ENCODE measurements at places on chromosomes 12 and 14.

GRCh38 chr12:130334937-130335336 lies 2.8 kb upstream of the PIWIL1 start:
- DNase-seq: no peak

- DNase-seq: no peak
Measured at GRCh38 chr14:89162586-89162985, 254.4 kb downstream of the FOXN3 start.

DNA sequence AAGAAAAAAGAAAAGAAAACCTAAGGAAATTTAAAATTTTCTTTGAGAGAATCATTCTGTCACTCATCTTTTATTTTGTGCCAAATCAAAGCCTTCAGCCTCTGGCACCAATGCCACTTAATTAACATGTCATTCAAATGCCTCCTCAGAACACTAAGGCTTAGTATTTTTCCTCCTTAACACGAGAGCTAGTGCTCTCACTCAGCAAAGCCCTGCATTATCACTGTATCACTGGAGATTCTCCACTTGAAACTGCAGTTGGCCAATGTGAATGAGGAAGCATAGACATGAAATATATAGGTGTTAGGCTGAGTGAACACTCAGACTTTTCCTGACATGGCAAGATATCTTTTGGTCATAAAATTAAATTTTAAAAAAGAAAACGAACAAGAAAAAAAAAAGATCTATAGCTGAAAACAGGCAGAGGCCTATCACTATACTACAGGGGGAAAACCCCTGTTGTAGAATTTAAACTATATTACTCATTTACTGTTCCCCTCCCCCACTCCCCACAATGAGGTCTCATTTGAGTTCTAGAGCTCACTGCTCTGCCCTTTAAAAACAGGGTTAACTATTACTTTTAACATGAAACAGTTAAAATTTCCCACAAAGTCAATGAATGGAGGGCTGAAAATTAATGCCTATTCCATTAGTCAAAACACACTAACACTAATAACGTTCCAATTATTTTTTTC lies 5.1 kb downstream of the MBIP start:
- peak; percentile 1 for DNase-seq

DNA sequence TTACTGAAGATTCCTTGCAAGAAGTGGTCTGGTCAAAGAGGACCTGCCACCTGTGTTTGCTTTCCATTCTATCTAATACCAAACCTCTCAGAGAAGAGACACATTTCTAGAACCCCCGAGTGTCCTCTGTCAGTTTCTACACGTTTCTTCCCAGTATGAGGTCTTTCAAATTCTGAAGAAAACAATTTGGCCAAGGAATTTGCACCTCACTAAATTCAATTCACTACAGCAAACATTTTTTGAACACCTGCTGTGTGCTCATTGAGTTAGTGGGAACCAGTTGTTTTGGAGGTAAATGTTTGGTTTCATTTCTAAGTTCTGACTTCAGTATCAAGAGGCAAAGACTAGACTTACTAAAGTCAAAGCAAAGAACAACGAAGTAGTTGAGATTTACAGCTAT lies 19.4 kb downstream of the GPR19 start:
- DNase-seq: no peak

DNA sequence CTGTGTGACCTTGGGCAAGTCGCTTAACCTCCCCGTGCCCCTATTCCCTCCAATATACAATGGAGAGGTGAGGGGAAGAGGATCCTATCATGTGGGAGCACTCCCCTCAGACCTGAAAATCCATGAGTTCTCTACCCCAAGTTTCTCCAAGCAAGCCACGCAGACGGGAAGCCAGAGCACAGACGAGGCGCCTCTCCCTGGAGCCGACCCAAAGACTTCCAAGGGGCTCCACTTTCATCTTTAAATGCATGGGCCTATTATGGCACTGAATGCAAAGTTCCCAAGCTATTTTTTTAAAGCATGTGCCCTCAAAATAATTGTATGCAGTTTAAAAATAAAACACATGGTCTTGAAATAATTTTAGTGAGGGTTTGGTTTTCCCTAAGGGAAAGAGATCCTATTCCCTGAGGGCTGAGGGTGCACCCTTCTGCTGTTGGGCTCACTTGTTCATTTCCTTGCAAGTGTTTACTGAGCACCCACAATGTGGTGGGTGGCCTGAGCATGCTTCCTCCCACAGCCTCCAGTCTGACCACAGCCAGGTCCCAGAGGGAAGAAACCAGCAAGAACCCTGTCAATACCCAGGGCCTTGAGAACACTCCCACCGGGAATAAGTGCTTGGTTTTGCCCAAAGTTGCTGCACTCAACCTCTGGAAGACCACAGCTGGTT lies 14.6 kb downstream of the CMKLR1 start:
- DNase-seq: no peak

DNA sequence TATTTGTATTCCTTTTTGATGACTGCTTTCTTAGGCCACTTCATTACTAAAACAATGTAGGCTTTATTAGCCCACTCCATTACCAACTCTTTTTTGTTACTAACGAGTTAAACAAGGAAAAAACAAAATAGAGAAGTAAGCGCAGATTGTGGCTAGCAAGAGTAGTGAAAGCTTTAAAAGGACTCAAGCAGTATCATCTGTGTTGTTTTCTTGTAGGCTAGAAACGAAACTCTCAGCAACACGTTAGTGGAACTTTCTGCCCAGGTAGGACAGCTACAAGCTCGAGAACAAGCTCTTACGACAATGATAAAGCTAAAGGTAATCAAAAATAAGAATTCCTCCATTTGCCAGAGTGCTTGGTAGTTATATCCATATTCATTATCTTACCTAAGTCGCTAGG lies 11.1 kb downstream of the CCDC62 start:
- DNase-seq: no peak

DNA sequence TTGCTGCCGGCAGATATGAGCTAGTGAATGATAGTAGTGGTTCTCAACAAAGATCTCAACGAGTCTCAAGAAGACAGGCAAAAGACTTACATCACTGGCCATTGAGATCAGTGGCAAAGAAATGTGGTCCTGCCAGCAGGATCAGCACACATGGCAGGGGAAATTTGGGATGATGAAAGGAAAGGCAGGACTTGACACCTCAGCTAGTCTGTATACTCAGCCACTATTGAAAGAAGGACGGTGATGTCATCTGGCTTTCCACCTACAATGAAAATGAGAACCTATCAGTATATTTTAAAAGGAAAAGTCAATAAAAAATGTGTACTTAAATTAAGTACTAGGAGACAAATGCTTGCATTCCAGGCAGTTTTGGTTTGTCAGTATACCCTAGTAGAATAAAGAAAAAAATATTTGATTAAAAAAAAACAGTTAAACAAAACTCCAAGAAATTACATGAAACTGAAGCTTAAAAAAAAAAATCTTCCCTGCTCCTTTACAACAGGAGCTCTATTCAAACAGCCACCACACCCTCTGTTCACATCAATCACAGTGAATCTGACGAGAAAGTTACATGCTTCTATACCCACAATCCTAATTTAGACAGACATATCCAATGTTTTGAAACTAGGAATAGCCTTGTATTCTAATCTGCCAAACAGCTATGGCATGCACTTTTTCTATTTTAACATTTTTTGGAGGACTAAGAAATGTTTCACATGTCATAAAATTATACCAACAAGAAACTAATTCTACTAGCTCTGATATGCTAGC lies 34.9 kb downstream of the RAD9B start:
- no peak for DNase-seq

GRCh38 chr12:93361151-93361919 lies 16.4 kb upstream of the NUDT4 start:
- no peak for DNase-seq

DNA sequence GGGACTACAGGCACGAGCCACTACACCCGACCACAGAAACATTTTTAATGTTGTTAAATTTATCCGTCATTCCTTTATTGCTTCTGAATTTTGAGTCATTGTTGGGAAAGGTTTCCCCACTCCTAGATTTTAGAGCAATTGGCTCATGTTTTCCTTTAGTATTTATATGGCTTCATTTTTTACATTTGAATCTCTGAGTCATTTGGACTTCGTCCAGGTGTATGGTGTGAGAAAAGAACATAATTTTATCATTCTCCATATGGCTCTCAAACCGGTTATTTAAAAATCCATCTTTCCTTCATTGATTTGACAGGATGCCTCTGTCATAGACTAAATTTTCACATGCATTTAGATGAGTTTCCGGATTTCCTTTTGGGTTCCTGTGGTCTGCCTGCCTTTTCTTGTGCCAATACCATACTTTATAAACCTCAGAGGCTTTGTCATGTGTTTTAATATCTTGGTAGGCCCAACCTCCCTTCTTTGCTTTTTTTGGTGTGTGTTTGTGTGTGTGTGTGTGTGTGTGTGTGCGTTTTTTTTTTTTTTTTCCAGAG lies 30.9 kb downstream of the LRTM2 start:
- DNase-seq: no peak

DNA sequence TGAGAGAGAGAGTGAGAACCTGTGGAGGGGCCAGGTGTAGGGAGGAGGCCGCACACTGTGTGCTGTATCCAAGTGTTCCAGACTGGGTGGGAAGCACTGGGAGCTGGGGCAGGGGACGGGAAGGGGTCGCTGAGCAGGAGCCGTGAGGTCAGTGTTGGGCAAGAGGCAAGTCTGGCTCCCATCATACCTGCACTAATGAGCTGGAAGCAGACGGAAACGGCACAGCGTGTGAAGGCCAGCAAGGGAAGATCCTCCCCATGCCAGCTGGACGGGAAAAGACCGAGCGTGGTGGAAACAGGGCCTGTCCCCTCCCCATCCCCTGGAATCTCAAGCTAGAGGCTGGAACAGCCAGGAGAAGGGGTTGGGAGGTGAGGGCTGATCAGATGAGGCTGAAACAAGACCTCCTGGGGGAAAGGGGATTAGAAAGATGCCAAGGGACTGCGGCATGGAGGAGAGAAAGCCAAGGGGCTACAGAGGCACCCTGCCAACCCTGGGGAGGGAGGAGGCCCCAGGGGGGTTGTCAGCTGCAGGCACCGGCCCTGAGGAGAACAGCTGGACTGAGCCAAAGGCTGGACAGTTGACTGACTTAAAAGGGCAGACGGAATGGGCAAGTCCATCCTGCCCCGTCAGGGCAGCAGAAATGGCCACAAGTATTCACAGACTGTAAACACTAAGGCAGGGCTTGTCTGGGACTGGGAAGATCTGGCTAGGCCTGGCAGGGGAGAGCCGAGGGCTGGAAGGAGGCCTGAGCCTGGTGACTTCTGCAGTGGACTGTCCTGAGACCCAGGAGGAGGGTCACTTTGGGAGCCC lies 19.0 kb upstream of the LTBP2 start:
- DNase-seq: no peak

Data from stimulated activated CD8-positive, alpha-beta memory T cell treated with anti-CD3 and anti-CD28 coated beads, Interleukin-7, amount 100 ng/mL, for 4 hours (primary cell).